ENCODE measurements at places on chromosomes 16 and 17.

DNA sequence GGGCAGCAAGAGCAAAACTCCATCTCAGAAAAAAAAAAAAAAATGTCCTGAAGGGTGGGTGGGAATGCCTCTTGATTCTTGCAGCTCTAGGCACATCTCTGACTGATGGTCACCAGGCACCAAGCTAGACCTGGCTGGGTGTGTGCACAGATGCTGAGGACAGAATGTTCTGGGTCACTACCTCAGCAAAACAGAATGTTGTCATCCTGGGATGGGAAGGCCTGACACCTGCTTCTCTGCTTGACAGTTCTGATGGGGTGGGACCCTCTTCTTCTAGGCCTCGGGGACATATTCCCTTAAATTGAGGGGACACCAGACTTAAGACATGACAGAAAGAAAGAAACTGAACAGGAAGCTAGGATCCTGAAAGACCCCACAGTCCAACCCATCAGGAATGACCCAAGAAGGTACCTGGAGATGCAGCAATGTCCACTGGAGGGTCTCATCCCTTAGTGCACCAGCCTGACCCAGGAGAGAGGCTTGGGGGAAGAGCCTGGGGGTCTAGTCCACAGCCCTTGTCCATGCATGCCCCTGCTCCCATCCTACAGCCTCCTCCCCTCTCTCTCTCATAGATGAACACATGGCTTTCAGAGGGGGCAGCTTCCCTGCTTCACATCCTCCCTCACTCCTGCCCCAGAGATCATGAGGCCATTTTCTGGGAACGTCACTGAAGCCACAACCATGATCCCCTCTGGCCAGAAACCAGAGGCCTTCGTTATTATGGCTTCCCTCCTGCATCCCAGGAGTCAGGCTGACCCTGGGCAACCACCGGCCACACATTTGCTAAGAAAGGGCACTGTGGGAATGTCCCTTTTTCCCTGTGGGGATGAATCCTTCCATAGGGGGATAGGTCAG lies 3.8 kb upstream of the STAT5B start:
- H3K36me3 ChIP-seq: no peaks in the 10 kb centered on the region
- H3K4me1 ChIP-seq: peaks cover 15% of the 10 kb centered on the region
- no peak overlapping the region for H3K27ac ChIP-seq
- no peaks in the 10 kb centered on the region for H3K27me3 ChIP-seq

DNA sequence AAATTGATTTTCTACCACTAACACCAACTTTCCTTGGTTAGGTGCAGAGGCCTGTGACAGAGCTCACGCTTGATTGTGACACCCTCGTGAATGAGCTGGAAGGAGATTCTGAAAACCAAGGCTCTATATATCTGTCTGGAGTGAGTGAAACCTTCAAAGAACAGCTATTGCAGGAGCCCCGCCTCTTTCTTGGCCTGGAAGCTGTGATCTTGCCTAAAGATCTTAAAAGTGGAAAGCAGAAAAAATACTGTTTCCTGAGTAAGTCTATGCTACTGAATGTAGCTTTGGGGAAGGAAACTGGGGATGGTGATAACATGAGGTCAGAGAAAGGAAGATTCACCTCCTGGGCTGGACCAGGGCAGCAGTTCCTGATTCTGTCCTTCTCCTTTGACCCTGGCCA lies 38.3 kb downstream of the REXO5 start:
- H3K36me3 ChIP-seq: peaks cover 95% of the 10 kb centered on the region
- no peaks in the 10 kb centered on the region for H3K27me3 ChIP-seq
- no peak overlapping the region for H3K4me3 ChIP-seq
- no peaks in the 10 kb centered on the region for H3K4me1 ChIP-seq
- no peak overlapping the region for H3K27ac ChIP-seq

DNA sequence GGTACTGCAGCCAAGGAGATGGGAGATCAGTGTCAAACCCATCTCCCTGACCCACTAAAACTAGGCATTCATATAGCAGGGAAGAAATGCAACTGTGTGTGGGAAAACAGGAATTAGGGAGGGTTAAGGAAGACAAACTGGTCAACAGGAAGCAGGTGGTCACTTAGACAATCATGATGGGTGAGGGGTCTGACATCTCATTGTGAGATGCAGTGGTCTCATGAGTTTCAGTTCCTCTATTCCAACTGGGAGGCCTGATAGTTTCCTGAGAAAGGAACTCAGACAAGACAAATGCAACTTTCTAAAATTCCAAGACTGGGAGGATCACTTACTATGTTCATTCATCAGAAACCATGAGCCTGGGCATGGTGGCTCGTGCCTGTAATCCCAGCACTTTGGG lies 361.4 kb upstream of the C16orf82 start:
- no peaks in the 10 kb centered on the region for H3K27me3 ChIP-seq
- no peak overlapping the region for H3K4me3 ChIP-seq
- H3K4me1 ChIP-seq: peaks cover 1% of the 10 kb centered on the region
- DNase-seq: no peak
- no peak overlapping the region for H3K27ac ChIP-seq

DNA sequence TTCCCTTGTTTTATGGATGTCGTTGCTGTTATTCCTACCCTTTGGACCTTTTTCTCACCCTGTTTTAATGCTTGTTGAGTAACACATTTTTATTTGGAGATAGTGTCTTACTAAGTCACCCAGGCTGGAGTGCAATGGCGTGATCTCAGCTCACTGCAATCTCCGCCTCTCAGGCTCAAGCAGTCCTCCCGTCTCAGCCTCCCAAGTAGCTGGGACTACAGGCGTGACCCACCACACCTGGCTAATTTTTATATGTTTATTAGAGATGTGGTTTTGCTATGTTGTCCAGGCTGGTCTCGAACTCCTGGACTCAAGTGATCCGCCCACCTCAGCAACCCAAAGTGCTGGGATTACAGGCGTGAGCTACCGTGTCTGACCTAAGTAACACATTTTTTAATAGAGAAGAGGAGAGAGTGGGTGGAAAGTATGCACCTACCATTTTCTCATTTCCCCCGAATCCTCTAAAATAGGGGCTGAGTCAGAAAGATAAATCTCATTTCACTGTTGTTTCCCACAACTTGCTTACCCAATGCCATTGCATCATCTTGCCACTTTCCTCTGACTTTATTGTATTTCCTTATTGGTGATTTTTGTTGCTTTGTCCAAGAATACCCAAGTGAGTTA lies 7.0 kb downstream of the DHX40 start:
- no peaks in the 10 kb centered on the region for H3K4me1 ChIP-seq
- no peak overlapping the region for H3K27ac ChIP-seq
- no peak for DNase-seq

GRCh38 chr16:2008009-2008526 lies 1.6 kb downstream of the ZNF598 start:
- H3K27me3 ChIP-seq: no peaks in the 10 kb centered on the region
- peaks cover 9% of the 10 kb centered on the region for H3K36me3 ChIP-seq
- H3K4me1 ChIP-seq: peaks cover 35% of the 10 kb centered on the region
- H3K4me3 ChIP-seq: peak overlapping the region; percentile 65
- no peak for DNase-seq

DNA sequence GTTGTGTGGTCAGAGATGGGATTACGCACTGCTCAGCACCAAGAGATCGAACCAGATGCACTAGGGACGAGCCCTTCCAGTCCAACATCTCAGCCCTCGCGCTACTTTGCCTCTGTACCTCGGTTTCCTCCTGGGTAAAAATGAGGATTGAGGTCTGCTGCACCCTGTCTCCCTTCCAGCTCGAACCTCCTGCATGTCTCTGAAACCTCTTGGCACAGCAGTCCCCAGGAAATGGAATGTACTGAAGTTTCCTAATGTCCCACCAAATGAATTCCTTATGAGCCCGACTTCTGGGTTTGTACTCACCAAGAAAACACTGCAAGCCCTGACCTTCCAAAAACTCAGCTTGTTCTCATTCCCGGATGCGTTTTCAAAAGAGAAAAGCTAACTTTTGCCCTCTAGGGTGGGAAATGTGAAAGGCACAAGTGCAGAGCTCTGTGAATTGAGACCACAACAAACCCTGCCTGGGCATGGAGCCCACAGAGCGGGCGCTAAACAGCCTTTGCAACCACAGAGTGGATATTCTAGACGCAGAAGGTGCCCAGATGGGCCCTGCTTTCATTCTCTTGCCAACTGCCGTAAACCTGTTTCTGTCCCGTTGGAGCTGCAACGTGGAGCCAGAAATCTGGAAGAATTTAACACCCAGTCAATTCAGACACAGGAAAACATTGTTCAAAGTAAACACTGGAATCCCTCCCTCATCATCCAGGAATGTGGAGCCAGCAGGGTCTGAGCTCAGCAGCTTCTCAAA lies 10.3 kb downstream of the CDRT4 start:
- no peak overlapping the region for H3K27ac ChIP-seq
- H3K27me3 ChIP-seq: no peaks in the 10 kb centered on the region
- peaks cover 14% of the 10 kb centered on the region for H3K4me1 ChIP-seq
- H3K36me3 ChIP-seq: peaks cover 4% of the 10 kb centered on the region

DNA sequence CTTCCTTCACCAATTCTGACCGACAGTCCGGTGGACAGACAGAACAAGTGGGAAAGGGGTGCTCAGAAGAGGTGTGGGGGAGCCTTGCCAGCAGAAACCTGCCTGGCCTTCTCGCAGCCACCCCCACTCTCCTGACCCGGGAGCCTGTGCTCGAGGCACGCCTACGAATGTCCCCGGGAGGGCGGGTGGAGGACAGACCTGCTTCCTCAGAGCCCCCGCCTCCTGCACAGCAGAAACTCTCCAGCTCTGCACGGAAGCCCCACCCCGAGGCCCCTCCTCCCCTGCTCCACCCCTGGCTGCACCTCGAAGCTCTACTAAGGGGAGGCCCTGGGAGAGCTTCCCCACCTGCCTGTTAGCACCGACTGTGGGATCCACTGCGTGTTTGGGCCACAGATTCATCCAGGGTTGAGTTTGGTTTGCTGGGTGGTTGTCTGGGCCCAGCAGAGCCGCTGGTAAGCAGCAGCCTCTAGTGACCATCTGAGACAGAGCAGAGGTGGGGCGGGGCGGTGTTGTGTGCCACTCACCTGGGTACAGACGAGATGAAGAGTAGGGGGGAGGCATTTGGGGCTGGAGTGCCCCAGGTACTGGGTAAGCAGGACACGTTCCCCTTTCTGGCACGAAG lies 6.2 kb downstream of the TAF1C start:
- H3K27ac ChIP-seq: no peak overlapping the region
- no peaks in the 10 kb centered on the region for H3K27me3 ChIP-seq
- peaks cover 45% of the 10 kb centered on the region for H3K36me3 ChIP-seq
- H3K4me3 ChIP-seq: no peak overlapping the region
- DNase-seq: no peak

DNA sequence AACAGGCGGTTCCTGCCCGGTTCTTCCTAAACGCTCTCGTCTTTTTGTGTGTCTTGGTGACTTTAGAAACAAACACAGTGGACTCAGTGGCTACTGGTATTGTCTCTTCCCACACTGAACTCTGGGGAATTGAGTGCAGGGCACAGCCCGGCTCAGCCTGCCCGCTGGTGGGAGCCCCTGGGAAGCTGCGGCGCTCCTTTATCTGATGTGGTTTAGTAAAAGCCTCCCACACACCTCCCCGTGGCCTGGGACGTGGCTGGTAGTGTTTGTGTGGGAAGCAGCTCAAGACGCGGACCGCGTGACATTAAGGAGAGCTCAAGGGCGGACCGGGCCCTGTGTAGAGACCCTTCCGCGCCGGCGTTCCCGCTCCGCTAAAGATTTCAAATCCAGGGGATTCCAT lies 55.4 kb upstream of the PVALEF start:
- H3K36me3 ChIP-seq: peaks cover 50% of the 10 kb centered on the region
- no peak overlapping the region for H3K4me3 ChIP-seq
- H3K27ac ChIP-seq: no peak overlapping the region
- no peaks in the 10 kb centered on the region for H3K4me1 ChIP-seq
- DNase-seq: no peak
- H3K27me3 ChIP-seq: no peaks in the 10 kb centered on the region

DNA sequence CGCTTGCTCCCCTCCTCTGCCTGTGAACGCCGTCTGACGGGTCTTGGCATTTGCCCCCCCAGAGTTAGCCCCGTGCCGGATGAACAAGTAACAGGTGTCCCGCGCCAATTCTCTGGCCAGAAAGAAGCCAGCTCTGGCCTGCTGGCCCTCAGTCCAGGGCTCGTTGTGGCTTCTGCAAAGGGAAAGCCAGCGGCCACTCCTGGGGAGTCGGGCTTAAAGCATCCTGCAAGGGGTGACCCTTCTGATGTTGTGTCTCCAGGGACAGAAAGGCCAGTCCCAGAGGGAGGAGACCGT lies 18.4 kb upstream of the OSGIN1 start:
- H3K4me3 ChIP-seq: no peak overlapping the region
- DNase-seq: no peak
- H3K36me3 ChIP-seq: no peaks in the 10 kb centered on the region
- H3K27ac ChIP-seq: no peak overlapping the region

DNA sequence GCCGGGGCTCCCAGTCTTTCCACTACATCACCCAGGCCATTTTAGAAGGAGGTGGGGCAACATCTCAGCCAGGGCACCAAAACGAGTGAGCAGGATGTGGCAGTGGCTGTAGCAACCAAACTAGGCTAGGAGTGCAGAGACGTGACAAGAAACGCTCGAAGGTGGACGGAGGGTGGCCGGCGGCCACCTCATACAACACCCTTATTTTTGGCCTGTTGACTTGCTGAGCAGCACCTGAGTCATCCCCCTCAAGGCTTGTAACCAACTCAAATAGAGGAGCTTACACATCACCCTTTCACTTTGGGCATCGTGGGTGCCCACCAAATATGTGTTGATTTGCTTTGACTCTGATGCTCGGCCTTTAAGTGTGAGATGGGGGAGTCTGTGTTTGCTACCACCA lies 23.7 kb upstream of the SOX9 start:
- no peaks in the 10 kb centered on the region for H3K4me1 ChIP-seq
- no peaks in the 10 kb centered on the region for H3K27me3 ChIP-seq
- DNase-seq: no peak

GRCh38 chr16:24635900-24636610 lies 93.4 kb upstream of the TNRC6A start:
- no peaks in the 10 kb centered on the region for H3K4me1 ChIP-seq
- H3K27me3 ChIP-seq: no peaks in the 10 kb centered on the region

GRCh38 chr17:67386965-67387551 lies 10.0 kb downstream of the PITPNC1 start:
- no peak overlapping the region for H3K27ac ChIP-seq
- H3K27me3 ChIP-seq: no peaks in the 10 kb centered on the region
- no peaks in the 10 kb centered on the region for H3K4me1 ChIP-seq
- H3K4me3 ChIP-seq: no peak overlapping the region
- DNase-seq: peak; percentile 57
- peaks cover 2% of the 10 kb centered on the region for H3K36me3 ChIP-seq

DNA sequence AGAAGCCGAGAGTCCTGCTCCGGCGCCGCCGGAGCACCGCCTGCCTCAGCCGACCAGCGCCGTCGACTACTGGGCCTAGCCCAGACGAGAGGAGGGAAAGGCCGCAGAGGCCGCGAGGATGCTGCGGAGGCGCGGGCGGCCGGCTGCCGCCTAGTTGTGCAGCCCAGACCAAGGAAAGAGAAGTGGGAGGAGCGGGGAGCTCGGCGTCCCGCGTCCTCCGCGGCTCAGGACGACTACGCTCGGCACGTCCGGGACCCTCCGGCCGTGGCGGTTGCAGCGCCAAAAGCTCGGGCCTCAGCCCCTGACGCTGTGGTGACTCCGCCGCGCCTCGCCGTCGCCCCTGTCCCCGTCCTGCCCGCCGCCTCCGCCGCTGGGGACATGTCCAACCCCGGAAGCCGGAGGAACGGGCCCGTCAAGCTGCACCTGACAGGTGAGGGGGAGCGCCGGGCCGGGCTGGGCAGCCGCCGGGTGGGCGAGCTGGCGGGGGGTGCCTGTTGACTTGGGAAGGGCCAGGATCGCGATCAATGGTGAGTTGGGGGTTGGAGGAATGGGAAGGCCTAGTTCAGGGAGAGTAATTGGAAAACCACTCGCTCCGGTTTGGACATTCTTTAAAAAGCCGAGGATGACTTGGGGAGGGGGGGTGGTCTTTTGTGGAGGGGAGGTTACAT lies 37.7 kb downstream of the RNF135 start:
- H3K36me3 ChIP-seq: no peaks in the 10 kb centered on the region
- no peaks in the 10 kb centered on the region for H3K4me1 ChIP-seq
- H3K4me3 ChIP-seq: no peak overlapping the region
